Mammary microvascular endothelial cell (primary cell): ENCODE measurements at places on chromosomes 3 and 15. TPM values are rescaled to one million over a fixed set of nuclear protein-coding genes. Genes with fewer than 3 reads are reported as not detected.

TBC1D23 gene
- total RNA-seq, result 28.5 and 31.5 TPM in 2 replicates

IGSF10 gene
- under 0.01 TPM in 1 of 2 replicates, not detected in the other for total RNA-seq

PTX3 gene
- 246 and 258 TPM in 2 replicates for total RNA-seq

CATSPER2 gene
- total RNA-seq, result 0.33 and 3.0 TPM in 2 replicates

SLC28A1 gene
- total RNA-seq, result not detected in 2 replicates

PDE8A gene
- 28.5 and 31.5 TPM in 2 replicates for total RNA-seq

ARL14 gene
- total RNA-seq, result not detected in 2 replicates

LSAMP gene
- total RNA-seq, result not detected in 2 replicates

CCR9 gene
- total RNA-seq, result not detected in 2 replicates

ZNF662 gene
- 1.00 and 1.1 TPM in 2 replicates for total RNA-seq

ZCWPW2 gene
- total RNA-seq, result 0.47 TPM in 1 of 2 replicates, not detected in the other

NCK1 gene
- 44.8 and 69.1 TPM in 2 replicates for total RNA-seq

C2CD4A gene
- total RNA-seq, result 0.15 TPM in 1 of 2 replicates, not detected in the other

HCN4 gene
- not detected in 2 replicates for total RNA-seq

DUOXA1 gene
- not detected in 2 replicates for total RNA-seq

SH3GL3 gene
- not detected in 2 replicates for total RNA-seq

SHISA5 gene
- total RNA-seq, result 334 and 357 TPM in 2 replicates
